Memory B cell (primary cell): ENCODE measurements at places on chromosomes 6 and 20.

GRCh38 chr6:145813285-145814034, 1.1 kb downstream of the FBXO30 start:
- peaks cover 32% of the 10 kb centered on the region for H3K4me1 ChIP-seq
- H3K4me3 ChIP-seq: peak overlapping the region; percentile 76
- no peaks in the 10 kb centered on the region for H3K36me3 ChIP-seq
- no peaks in the 10 kb centered on the region for H3K27me3 ChIP-seq
- peak overlapping the region; percentile 60 for H3K27ac ChIP-seq

GRCh38 chr6:27889628-27890444, 22.4 kb downstream of the OR2B2 start:
- H3K4me1 ChIP-seq: peaks cover 20% of the 10 kb centered on the region
- H3K27me3 ChIP-seq: no peaks in the 10 kb centered on the region
- H3K27ac ChIP-seq: no peak overlapping the region
- H3K36me3 ChIP-seq: no peaks in the 10 kb centered on the region
- no peak for DNase-seq
- H3K4me3 ChIP-seq: peak overlapping the region; percentile 75

GRCh38 chr6:143099647-143100046, 39.0 kb downstream of the AIG1 start:
- H3K36me3 ChIP-seq: peaks cover 2% of the 10 kb centered on the region
- H3K27me3 ChIP-seq: no peaks in the 10 kb centered on the region
- DNase-seq: no peak

GRCh38 chr6:443621-444159, 52.1 kb downstream of the IRF4 start:
- no peaks in the 10 kb centered on the region for H3K36me3 ChIP-seq
- H3K4me1 ChIP-seq: peaks cover 11% of the 10 kb centered on the region
- H3K27me3 ChIP-seq: no peaks in the 10 kb centered on the region
- no peak overlapping the region for H3K4me3 ChIP-seq
- no peak overlapping the region for H3K27ac ChIP-seq

DNA sequence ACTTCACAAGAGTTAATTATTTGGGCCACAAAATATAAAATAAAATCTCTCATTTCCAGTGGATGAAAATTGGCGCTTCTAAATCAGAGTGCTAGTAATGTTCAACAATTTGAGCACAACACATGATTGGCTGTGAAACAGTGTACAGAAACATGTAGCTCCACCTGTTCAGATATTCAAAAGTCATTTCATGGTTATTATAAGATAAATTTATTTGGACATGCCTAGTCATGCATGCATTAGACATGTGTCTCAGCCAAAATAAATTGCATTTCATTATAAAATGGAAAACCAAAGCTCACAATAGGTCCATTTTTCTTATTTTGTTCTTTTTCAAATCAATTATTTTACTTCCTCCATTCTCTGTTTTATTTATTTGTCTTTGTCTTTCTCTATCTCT, 374.8 kb downstream of the LMBRD1 start:
- no peak overlapping the region for H3K27ac ChIP-seq
- H3K4me3 ChIP-seq: no peak overlapping the region
- no peak for DNase-seq
- no peaks in the 10 kb centered on the region for H3K4me1 ChIP-seq
- peaks cover 2% of the 10 kb centered on the region for H3K27me3 ChIP-seq
- H3K36me3 ChIP-seq: no peaks in the 10 kb centered on the region

GRCh38 chr6:64926051-64926450, 781.0 kb downstream of the EYS start:
- no peaks in the 10 kb centered on the region for H3K36me3 ChIP-seq
- no peaks in the 10 kb centered on the region for H3K27me3 ChIP-seq
- no peaks in the 10 kb centered on the region for H3K4me1 ChIP-seq
- DNase-seq: no peak

DNA sequence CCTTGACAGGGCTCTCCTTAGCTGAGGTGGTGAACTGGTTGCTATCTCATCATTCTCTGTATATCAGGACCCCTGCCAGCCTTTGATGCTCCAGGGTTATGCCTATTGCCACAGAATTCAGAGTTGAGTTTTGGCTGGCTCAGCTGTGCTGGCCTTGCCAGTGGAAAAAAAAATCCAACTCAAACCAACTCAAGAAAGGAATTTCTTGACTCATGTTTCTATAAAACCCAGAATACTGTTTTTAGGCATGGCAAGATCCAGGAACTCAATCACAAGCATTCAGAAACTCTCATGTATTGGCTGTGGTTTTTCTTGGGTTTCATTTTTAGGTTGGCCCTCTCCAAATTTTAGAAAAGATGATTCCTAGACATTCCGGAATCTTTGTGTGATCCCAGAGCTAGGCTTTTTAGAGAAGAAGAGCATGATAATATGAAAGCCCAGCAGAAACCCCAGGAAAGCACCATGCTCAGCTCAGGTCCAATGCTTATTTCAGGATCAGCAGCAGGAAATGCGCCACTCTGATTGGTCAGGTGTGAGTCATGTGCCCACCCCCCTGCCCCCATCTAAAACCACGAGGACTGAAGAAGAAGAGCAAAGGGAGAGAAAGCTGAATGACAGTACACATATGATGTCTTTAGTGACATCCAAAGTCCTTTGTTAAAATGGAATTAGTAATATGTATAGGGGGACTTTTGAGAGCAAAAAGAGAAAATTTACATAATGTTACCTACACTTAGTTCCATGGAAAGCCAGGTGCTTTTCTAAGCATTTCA, 122.9 kb downstream of the RNF144B start:
- H3K27ac ChIP-seq: no peak overlapping the region
- no peaks in the 10 kb centered on the region for H3K27me3 ChIP-seq
- DNase-seq: no peak
- H3K36me3 ChIP-seq: no peaks in the 10 kb centered on the region

GRCh38 chr6:135243871-135244796, 63.0 kb downstream of the MYB start:
- no peaks in the 10 kb centered on the region for H3K36me3 ChIP-seq
- no peak overlapping the region for H3K4me3 ChIP-seq
- no peaks in the 10 kb centered on the region for H3K4me1 ChIP-seq
- no peaks in the 10 kb centered on the region for H3K27me3 ChIP-seq
- DNase-seq: no peak

DNA sequence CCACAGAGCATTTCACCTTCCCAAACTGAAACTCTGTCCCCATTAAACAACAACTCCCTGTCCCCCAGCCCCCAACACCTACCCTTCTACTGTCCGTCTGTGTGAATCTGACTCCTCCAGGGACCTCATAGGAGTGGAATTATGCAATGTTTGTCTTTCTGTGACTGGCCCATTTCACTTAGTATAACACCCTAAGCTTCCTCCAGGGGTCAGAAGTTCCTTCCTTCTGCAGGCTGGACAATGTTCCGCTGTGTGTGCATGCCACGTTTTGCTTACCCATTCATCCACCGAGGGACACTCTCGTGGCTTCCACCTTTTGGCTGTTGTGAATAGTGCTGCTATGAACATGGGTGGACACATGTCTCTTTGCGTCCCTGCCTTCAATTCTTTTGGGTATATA, 37.6 kb upstream of the MPC1 start:
- H3K4me3 ChIP-seq: no peak overlapping the region
- no peak overlapping the region for H3K27ac ChIP-seq
- peaks cover 7% of the 10 kb centered on the region for H3K4me1 ChIP-seq

- H3K4me1 ChIP-seq: peaks cover 5% of the 10 kb centered on the region
- no peak for DNase-seq
- no peak overlapping the region for H3K4me3 ChIP-seq
- H3K27me3 ChIP-seq: no peaks in the 10 kb centered on the region
- peaks cover 2% of the 10 kb centered on the region for H3K36me3 ChIP-seq
Observed at GRCh38 chr6:139540276-139540675, 165.8 kb upstream of the CITED2 start.
